Stimulated activated naive CD4-positive, alpha-beta T cell treated with Interleukin-2 at 50 U/mL for 16 hours (primary cell): ENCODE measurements at places on chromosomes 11 and 22.

DNA sequence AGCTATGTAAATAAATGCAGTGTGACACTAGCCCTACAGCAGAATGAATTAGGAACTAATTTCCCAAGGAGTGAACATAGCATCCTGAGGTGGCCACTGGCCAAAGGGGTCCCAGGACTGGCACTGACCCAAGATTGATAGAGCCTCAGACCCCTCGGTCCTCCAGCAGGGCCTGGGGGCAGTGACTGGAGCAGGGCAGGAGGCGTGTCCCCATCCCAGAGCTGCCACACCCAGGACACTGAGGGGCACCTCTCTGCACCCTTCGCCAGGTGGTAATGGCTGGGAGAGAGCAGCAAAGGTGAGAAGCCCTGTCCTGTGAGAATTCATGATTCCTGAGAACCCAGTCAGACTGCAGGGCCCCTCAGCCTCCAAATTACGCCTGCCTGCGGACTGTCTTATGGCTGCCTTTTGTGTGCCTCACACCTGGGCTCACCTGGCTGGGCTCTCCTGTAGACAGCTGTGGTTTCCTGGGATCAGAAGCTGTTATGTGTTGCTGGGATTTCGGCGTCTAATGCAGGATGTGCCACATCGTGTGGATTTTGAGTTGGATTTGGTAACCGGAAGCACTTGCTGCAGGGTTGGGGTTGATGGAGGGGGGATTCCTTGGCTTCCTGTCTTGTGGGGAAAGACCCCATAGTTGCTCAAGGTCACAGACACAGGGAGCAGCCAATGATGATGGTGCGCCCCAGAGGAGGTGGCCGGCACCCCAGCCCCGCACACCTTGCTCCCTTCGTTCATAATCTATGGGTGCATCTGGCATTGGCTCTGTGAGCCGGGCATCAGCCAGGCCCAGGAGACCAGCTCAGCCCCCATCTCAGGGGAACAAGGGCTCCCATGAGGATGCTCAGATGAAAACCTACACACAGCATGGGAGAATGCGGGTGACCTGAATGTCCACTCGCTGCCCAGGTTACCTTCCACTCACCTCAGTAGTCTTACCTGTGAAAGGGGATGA is 582.9 kb downstream of the BRD1 start:
- no peak for DNase-seq

DNA sequence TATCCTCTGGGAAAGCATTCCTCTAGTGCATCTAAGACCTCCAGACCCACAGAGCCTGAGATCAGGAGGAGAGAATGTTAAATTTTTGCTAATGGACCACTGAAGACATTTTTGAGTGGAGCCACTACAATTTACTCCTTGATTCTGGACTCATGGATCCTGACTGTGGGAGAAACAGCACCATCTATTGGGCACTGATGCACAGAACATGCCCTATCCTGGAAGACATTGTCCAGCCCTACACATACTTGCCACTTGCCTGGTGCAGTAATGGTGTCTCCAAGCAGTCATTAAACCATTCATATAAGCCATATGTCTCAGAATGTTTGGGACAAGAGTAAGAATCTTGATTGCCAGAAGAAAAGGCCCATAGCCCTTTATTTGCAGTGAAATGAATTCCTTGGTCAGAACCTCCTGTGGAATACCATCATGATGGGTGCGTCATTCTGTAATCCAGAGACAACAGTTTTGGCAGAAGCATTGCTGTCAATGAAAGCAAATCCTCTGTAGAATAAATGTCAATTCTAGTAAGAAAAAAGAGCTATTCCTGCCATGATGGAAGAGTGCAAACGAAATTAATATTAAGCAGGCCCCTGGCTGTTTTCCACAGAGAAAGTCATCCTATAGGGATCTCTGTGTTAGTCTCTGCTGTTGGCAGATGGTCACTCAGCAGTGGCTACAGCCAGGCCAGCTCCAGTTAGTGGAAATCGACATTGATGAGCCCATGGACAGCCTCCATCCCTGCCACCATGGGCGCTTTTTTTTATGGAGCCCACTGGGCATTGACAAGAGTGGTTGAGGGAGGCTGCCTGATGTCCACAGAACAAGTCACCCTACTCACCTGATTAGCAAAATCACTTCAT is 43.5 kb downstream of the GGTLC2 start:
- no peak for DNase-seq

DNA sequence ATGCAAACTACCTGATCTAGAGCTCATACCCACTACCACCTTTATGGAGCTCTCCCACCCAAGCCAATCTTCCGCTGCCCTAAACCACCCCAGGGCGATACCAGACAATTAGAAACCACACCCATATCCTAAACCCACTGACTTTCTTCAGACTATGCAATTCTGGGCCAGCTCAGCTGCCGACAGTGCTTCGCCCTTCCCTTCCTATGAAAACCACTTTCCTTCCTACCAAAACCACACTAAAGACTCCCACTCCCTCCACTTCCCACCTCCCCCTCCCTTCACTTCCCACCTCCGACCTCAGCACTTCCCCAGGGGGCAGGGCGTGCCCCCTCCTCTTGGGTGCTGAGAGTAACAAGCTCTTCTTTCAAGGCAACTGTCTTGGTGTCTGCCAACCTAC is 25.1 kb downstream of the B3GAT1 start:
- DNase-seq, result no peak

DNA sequence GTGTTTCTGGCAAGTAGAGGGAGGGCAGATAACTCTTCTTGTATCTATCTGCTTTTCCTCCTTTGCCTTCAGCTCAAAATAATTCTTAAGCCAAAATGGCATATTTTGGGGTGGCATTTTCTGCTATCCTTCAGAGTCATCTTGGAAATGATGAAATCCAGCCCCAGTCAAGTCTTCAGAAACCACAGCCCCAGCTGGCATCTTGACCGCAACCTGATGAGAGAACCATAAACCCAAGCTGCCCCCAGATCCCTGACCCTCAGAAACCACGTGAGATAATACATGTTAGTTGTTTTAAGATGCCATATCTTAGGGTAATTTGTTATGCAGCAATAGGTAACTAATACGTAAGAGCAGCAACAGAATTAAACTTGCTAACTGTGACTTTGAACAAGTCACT is 15.1 kb upstream of the PAMR1 start:
- DNase-seq, result no peak

DNA sequence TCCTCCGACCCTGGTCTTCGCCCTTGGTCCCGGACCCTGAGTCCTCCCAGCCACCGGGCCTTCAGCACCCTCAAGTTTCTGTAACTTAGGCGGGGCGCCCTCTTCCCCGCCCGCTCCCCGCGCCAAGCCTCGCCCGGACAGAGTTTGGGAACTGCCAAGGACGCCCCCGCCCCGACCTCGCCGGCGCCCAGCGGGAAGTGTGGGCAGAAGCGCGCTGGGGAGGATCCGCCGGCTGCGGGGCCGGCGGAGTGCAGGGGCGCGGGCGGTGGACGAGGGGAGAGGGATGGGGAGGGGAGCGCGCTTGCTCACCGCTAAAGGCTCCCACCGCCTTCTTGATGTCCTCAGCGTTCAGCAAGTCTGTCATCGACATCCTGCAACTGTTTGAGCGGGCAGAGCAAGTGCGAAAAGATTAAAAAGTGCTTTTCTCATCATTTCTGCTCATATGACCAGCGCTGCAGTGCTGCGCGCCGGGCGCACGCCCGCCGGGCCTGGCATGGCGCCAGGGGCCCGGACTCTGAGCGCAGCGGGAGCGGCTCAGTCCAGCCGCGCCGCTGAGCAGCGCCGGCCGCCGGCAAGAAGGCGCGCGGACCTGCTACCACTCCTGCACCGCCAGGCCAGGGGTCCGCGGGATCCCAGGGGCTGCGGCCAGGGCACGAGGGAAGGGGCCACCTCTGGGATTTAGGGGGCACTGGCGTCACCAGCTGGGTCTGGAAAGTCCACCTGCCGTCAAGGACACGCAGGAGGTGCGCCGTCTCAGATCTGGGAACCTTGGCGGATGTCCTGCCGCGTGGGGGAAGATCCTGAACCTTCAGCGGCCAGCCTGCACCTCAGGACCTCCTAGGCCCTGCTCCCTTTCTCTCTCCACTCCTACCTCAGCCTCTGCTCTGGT is at the start of gene PVALB:
TSS of gene PVALB (minus strand) at position 400 of the 889 bp plus-strand sequence. CDS start at position 370, 30 bp downstream.
- DNase-seq, result no peak

- no peak for DNase-seq
These were observed 67.2 kb downstream of the ADM start for GRCh38 chr11:10371926-10372641.

GRCh38 chr11:65381716-65382032 is 772 bp downstream of the SLC25A45 start:
- DNase-seq, result peak; percentile 39

DNA sequence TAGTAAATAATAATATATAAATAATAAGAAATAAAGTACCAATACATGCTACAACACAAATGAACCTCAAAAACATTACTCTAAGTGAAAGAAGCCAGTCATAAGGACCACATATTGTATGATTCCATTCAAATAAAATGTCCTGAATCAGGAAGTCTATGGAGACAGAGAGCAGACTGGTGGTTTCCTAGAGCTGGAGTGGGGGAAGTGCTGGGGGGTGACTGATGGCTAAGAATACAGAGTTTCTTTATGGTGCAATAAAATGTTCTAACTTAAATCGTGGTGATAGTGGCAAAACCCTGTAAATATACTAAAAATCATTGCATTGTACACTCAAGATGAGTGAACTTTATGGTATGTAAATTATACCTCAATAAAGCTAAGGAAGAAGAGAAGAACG is 376.5 kb downstream of the BUD13 start:
- no peak for DNase-seq

GRCh38 chr11:13140873-13141655 is 131.9 kb downstream of the RASSF10 start:
- no peak for DNase-seq

GRCh38 chr11:122038543-122038942 is 77.5 kb downstream of the BLID start:
- no peak for DNase-seq

- peak; percentile 61 for DNase-seq
These were observed 95.5 kb upstream of the PARVA start for GRCh38 chr11:12281571-12282478.

DNA sequence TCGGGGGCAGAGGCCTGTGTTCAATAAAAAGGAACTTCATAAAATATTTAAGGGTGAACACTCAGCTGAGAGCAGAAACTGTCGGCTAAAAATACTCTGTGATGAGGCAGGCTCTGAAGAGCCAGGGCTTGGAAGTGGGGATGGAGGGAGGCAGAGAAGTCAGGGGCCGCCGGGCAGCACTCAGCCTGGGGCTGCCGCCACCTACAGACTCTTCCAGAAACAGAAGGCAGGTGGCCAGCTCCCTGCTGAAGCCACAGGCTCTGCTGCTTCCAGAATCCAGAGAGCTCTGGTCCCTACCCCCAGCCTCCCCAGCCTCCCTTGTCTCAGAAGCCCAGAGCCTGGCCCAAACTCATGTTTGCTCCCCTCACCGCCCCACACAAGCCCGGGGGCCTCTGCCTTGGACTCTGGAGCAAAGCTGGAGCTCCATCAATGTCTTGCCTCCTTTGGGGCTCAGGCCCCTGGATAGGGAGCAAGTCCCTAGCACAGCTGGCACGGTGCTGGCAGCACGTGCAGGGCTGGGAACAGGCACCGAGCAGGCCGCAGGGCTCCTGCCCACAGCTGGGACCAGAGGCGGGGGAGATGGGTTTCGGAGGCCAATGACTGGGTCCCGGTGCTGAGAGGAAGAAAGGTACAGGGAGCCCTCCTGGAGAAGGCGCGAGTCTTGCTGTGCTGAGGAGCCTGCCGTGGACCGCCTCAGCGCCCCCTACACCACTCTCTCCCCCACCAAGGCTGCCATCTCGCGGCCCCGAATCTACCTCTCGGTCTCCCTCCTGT is 8.2 kb downstream of the LRFN4 start:
- no peak for DNase-seq

DNA sequence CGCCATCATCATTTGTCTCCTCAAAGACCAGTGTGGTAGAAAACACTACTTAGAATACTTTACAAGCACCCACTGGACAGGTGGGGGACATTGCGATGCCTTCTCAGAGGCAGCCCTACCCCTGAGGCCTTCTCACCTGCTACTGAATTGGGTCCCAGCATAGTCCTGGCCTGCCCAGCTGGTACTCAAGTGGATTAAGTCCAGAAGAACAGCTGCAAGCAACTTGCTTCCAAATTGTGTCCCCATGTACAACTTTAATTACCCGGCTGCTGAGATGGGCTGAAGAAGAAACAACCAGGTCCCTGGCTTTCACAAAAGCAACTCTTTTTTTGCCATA is 12.3 kb downstream of the ABTB2 start:
- DNase-seq, result no peak

DNA sequence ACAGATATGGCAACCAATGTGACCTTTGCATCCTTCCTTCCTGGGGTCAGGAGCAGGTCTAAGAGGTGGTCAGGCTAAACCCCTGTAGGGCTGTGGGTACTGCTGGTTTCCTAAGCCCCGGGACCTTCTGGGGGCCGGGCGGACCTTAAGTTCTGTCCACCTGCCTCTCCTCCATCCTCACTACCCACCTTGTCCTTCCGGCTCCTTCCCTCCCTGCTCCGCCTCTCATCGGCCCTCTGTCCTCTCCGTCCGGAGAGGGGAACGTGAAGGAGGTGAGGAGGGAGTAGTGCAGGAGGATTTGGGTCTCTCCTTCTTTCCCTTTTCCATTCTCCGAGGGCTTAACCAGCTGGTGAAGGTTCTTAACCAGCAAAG is 28.3 kb upstream of the PARVB start:
- DNase-seq, result no peak

DNA sequence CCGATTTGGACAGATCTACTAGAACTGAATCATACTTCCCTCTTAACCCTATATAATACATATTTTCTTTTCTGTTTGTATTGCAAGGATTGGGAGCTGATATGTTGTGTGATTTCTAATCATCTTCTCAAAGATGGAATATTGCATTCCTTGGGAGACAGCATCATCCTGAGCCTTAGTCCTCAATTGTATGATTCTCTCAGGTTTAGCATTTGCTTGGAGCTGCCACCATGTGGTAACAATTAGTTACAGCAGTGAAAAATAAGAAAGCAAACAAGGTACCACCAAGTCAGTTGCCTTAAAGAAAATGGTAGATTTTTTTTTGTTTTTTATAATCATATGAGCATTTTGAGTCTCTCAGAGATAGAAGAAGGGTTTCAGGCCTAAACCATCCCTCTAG is 11.9 kb downstream of the SNX19 start:
- no peak for DNase-seq

- DNase-seq, result no peak
These were observed 47.6 kb upstream of the VPREB1 start for GRCh38 chr22:22196833-22197477.

DNA sequence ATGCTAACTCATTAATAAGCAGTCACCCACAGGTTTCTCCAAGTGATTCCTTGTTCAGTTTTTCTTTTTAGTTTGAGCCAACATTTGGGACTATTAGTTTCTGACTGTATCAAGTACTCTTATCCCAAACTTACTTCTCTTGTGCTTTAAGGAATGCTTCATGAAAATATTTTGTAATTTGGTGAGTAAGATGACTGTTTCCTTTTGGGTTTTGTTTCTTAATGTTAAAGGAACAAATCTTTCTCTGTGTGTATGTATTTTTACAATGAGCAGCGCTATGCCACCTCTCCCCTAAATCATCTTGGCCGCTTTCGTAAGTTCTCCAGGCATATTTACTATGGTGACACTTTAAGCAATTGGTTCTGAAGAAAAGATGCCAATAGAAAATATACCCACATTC is 72.4 kb downstream of the LDLRAD3 start:
- DNase-seq, result no peak
